ENCODE measurements at places on chromosomes 4 and X. TPM values are rescaled to one million over a fixed set of nuclear protein-coding genes. Genes with fewer than 3 reads are reported as not detected.

Gene MED12
- total RNA-seq, result 65.9 TPM

- DNase-seq, result no peak
- H3K27me3 ChIP-seq, result no peaks in the 10 kb centered on the region
- H3K27ac ChIP-seq, result no peak overlapping the region
- H3K4me3 ChIP-seq, result no peak overlapping the region
These were observed 227.2 kb upstream of the MBNL3 start for GRCh38 chrX:132716006-132716405.

DNA sequence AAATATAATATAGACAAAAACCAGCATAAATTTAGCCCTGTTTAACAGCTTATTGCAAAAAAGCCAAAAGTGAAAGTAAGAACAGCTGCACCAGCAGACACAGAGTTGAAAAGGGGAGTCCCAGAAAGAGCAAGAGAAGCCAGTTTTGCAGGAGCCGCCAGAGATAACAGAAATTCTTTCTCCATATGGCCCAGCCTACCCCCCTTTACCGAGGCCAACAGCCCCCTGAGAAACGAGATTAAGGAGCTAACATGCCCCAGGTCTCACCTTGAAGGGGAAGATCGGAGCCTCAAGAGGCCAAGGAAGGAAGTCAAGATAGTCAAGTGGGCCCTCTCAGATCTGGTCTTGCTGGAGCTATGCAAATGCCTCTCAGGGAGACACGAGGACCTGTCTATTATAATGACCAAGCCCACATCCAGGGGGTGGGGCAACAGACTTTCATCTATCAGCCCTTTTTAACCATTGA is 4.8 kb downstream of the ACOX3 start:
- H3K27ac ChIP-seq, result peak overlapping the region; percentile 78
- peaks cover 10% of the 10 kb centered on the region for H3K36me3 ChIP-seq
- H3K27me3 ChIP-seq, result peaks cover 2% of the 10 kb centered on the region
- H3K4me1 ChIP-seq, result peaks cover 30% of the 10 kb centered on the region
- peak overlapping the region; percentile 82 for H3K4me3 ChIP-seq

DNA sequence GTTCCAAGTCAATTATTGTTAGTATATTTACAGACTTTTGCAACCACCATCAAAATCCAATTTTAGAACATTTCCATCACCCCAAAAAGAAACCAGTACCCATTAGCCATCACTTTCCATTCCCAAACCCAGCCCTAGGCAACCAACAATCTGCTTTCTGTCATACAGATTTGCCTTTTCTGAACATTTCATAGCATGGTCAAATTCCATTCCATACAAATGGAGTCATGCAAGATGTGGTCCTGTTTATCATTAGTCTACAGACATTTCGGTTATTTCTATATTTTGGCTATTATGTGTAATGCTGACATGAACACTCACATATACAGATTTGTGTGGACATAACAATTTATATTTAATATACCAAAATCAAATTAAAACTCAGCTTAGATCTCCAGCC is 508.7 kb downstream of the ZNF674 start:
- no peak overlapping the region for H3K4me3 ChIP-seq
- no peaks in the 10 kb centered on the region for H3K36me3 ChIP-seq
- H3K4me1 ChIP-seq, result peaks cover 1% of the 10 kb centered on the region
- no peak overlapping the region for H3K27ac ChIP-seq
- no peak for DNase-seq

DNA sequence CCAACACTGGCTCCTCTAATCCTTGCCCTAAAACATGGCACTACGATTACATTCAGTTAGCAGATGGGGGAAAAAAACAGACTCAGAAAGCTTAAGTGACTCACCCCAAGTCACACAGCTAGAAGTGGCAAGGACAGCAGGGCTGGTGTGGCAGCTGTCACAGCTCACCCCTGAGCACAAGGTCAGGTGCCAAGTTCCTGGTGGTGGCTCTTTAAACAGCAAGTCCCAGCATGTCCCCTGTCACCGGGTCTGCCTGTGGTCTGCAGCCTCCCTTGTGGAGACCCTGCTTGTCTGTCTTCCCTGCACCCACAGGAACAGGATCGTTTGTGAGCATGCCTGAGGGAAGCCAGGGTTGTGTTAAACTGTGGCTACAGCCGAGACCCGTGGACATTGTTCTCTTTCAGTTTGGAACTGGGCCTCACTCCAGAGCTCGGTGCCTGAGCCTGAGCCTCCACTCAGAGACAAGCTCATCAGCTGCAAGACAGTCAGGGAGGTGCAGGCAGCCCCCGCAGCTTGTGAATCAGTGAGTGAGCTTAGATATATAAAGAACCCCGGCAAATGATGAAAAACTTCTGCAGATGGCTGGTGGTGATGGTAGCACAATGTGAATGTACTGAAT is 260.8 kb downstream of the BCOR start:
- no peak overlapping the region for H3K4me3 ChIP-seq
- no peak overlapping the region for H3K27ac ChIP-seq
- H3K4me1 ChIP-seq, result peaks cover 2% of the 10 kb centered on the region
- H3K36me3 ChIP-seq, result no peaks in the 10 kb centered on the region
- no peaks in the 10 kb centered on the region for H3K27me3 ChIP-seq
- DNase-seq, result no peak

Gene PABPC1L2B
- total RNA-seq, result not detected

Gene KLB
- total RNA-seq, result not detected

Gene SLITRK2
- total RNA-seq, result not detected

- H3K4me3 ChIP-seq, result no peak overlapping the region
- DNase-seq, result no peak
- peaks cover 3% of the 10 kb centered on the region for H3K36me3 ChIP-seq
- H3K27me3 ChIP-seq, result no peaks in the 10 kb centered on the region
These were observed 21.4 kb downstream of the PHEX start for GRCh38 chrX:22053481-22053880.

- no peaks in the 10 kb centered on the region for H3K27me3 ChIP-seq
- no peak overlapping the region for H3K4me3 ChIP-seq
- peaks cover 1% of the 10 kb centered on the region for H3K36me3 ChIP-seq
- H3K27ac ChIP-seq, result no peak overlapping the region
These were observed 104.9 kb upstream of the PSAPL1 start for GRCh38 chr4:7539659-7540058.

- peaks cover 2% of the 10 kb centered on the region for H3K4me1 ChIP-seq
- H3K27ac ChIP-seq, result no peak overlapping the region
- no peak overlapping the region for H3K4me3 ChIP-seq
- H3K27me3 ChIP-seq, result no peaks in the 10 kb centered on the region
- no peak for DNase-seq
- H3K36me3 ChIP-seq, result no peaks in the 10 kb centered on the region
These were observed 114.0 kb upstream of the LNX1 start for GRCh38 chr4:53705151-53705764.

Gene GPM6B
- not detected for total RNA-seq

DNA sequence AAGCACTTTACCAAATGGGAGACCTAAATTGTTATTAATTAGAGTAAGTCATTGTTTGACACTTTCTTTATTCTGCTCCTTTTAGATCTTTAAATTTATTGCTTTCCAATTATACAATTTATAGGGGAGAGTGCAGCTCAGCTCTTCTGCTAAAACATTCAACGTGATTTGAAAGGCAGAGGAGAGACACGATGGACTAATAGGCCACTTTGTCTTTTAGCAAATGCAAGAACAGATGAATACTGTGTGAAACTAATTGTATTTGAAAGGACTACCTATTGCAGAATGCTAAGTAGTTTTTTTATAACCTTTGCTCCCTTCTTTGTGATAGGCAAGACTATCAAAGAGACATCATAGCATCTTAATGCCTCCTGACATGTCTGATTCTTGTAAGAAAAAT is 320.4 kb upstream of the KLF3 start:
- DNase-seq, result no peak
- H3K4me1 ChIP-seq, result no peaks in the 10 kb centered on the region
- peaks cover 3% of the 10 kb centered on the region for H3K36me3 ChIP-seq
- no peak overlapping the region for H3K4me3 ChIP-seq

Gene RBMX
- total RNA-seq, result 334 TPM

DNA sequence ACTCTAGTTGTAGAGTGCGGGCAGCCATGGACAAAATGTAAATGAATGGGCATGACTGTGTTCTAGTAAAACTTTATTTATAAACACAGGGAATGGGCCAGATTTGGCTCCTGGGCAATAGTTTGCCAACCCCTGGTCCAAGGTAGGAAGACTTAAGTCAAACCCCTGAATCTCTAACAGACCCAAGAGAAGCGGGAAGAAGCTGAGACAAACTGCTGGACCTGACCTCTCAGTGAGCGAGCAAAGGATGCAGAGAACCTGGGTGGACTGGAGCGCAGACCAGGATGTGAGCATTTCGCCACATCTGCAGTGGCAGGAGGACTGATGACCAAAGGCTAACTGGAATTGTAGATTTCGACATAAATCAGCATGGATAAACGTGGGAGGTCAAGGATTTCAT is 201.6 kb downstream of the STIM2 start:
- no peaks in the 10 kb centered on the region for H3K36me3 ChIP-seq
- H3K27ac ChIP-seq, result no peak overlapping the region
- no peaks in the 10 kb centered on the region for H3K27me3 ChIP-seq
- H3K4me1 ChIP-seq, result no peaks in the 10 kb centered on the region
- no peak overlapping the region for H3K4me3 ChIP-seq

Gene FAT1
- 0.07 TPM for total RNA-seq

DNA sequence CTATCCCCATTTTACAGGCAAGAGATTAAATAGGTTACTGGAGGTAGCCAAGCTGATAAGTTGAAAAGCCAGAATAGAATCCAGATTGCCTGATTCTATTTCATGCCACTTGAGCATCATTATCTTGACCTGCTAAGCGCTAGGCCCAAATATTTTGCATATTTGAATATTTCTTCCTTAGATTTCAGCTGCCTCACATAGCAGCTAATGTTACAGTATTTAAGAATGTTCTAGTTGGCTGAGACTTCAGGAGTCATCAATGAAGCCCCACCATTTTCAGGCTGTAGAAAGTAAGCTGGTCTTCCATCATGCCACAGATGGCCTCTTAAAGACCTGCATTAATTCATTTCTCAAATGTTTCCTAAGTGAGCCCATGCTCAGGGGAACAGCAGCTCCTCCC is 121.4 kb downstream of the SHROOM3 start:
- no peak overlapping the region for H3K27ac ChIP-seq
- H3K4me1 ChIP-seq, result no peaks in the 10 kb centered on the region
- no peak overlapping the region for H3K4me3 ChIP-seq
- DNase-seq, result no peak

GRCh38 chrX:17475449-17476217 is 100.6 kb downstream of the NHS start:
- H3K27ac ChIP-seq, result no peak overlapping the region
- no peaks in the 10 kb centered on the region for H3K4me1 ChIP-seq
- no peaks in the 10 kb centered on the region for H3K27me3 ChIP-seq

Gene RADX
- 5.7 TPM for total RNA-seq

Data from activated CD4-positive, alpha-beta T cell treated with anti-CD3 and anti-CD28 coated beads, Interleukin-2, amount 10 ng/mL, durations not matched to agents 24 days and 14 days (primary cell).